ENCODE measurements at places on chromosomes 2 and 18. TPM values are rescaled to one million over a fixed set of nuclear protein-coding genes. Genes with fewer than 3 reads are reported as not detected.

Gene MBP
- 16.5 TPM for total RNA-seq

Gene UGT1A4
- not detected for total RNA-seq

Gene TRAPPC12
- total RNA-seq = 98.2 TPM

Gene PTPN18
- 19.5 TPM for total RNA-seq

Gene CPLX4
- total RNA-seq = not detected

Gene C2orf81
- total RNA-seq = 3.2 TPM

Gene WDSUB1
- total RNA-seq = 13.8 TPM

Gene AQP4
- total RNA-seq = 10.2 TPM

DNA sequence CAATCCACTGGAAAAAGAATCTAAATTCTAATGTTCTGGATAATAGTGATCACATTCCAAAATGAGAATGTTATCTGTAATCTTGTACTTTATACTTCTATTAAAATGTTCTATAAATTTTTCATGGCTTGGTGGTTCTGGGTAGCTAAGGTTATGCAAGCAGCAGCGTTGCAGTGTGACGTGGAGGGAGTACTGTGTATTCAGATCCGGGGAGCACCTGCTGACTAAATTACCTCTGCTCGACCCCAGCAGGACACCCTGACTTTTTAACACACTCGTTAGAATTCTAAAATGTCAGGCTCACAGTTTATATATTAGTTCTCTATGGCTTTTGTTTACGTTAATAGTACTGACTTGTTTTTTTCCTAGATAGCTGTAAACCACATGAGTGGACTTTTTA lies 13.0 kb downstream of the ATIC start:
- DNase-seq = no peak

- DNase-seq = no peak
These were observed 102.4 kb downstream of the MBP start for GRCh38 chr18:77030201-77030600.

DNA sequence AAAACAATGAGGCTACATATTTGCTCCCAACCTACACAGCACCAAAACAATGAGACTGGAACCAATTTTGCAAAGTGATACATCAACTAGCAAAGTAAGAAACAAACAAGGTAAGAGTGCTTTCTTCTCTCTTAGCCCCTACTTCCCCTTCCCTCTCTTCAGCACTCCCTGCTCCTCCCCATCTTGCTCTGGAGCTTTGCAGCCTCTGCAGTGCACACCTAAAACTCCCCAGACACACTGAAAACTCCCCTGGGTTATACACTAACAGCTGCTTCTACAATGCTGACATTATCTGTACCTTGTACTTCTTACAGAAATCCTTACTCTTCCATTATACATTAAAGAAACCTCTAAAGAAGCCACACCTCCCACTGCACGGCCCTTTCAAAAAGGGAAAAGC lies 93.7 kb downstream of the RBMS1 start:
- no peak for DNase-seq

GRCh38 chr2:123080331-123080730 lies 944.8 kb upstream of the CNTNAP5 start:
- no peak for DNase-seq

DNA sequence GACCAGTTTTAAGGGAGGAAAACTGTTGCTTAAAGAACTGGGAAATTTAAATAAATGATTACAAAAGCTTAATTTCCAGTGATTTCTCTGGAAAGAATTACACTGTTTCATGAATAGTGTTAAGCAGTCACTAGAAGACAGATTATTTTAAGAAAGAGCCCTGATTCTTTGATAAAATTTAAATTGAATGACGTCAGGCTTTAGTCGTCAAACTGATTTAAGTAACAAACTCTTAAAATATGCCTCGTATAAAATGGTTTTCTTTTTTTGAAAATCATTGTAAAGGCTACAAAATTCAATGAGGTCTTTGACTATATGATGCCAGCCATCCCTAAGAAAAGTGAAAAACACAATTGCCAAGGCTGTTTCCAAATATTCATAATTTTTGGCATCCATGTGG lies 465.0 kb downstream of the NR4A2 start:
- DNase-seq = no peak

- no peak for DNase-seq
These were observed 99.0 kb upstream of the SATB2 start for GRCh38 chr2:199556527-199557285.

GRCh38 chr2:60485550-60485949 lies 67.9 kb downstream of the BCL11A start:
- no peak for DNase-seq

- DNase-seq = peak; percentile 84
These were observed 112.0 kb upstream of the CTDP1 start for GRCh38 chr18:79567481-79568147.

DNA sequence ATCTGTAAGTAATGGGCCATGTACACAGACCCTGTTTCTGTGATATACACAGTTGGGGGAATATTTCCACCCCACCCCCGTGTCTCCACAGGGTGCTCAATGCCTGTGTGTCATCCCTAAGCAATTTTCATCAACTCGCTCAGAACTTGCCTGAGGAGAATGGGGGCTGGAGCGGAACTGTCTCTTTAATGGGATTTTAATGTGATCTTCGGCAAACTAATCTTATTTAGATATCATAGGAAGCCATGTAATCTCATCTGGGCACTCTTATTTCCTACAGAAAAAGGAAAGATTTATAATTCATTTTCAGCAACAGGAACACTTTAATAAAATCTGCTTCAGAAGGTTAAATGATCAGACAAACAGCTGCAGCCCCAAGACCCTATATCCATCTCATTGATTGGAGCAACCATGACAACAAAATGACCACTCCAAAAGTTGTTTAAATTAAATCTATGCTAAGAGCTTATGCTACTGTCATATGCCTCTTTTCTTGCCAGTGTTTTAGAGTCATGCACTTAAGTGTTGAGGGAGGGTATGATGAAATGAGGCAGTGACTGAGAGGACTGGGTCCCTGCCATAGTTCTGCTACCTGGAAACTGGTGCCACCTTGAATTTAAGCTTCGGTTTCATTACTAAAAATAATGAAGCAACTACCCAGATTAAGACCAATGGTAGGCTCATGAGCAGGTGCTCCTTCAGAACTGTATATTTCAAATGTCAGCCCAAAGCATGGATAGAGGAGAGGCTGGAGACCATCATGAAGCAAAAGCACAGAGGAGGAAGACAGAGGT lies 183.1 kb upstream of the DDX18 start:
- no peak for DNase-seq

DNA sequence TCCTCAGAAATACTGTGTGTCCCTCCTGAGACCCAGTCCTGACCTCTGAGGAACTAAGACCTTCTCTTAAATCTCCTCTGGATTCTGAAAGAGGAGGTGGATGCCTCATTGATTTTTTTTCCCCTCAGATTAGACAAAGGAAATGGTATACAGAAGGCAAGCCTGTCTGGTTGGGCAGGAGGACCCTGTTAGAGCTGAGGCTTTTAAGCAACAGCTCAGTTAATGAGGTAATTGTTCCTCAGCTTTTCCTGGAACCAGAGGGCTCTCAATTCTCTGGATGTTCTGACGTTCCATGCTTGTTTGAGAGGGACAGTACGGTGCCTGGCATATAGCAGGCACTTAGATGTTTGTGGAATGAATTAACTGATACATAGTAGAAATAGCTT lies 61.7 kb upstream of the MCFD2 start:
- DNase-seq = no peak

Measured in endodermal cell (in vitro differentiated cells).